GM12891 (cell line): ENCODE measurements at places on chromosomes 7 and 10.

- DNase-seq: no peak
Measured at GRCh38 chr7:19410691-19411090, 265.5 kb upstream of the FERD3L start.

DNA sequence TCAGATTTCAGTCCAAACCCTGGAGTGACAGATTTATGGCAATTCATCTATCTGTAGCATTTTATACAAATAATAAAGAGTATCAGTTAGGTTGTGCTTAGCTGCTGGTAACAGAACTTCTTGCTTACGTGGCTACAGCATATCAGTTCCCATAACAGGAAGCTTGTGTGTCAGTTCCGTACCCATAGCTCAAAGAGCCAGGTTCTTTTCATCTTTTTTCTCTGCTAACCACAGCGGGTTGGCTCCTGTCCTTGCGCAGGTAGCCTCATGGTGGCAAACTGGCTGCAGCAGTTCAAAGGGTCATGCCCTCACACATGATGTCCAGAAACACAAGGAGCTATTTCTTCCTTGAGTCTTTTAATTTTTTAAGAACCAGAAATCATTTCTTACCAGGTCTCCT, 1041.8 kb downstream of the GATA3 start:
- DNase-seq: no peak

- no peak for DNase-seq
Measured at GRCh38 chr10:19461588-19461987, 354.6 kb upstream of the PLXDC2 start.

- DNase-seq: no peak
Measured at GRCh38 chr10:16887565-16887964, 70.3 kb upstream of the RSU1 start.

GRCh38 chr10:79440281-79440680, 5.1 kb downstream of the ZCCHC24 start:
- DNase-seq: no peak

DNA sequence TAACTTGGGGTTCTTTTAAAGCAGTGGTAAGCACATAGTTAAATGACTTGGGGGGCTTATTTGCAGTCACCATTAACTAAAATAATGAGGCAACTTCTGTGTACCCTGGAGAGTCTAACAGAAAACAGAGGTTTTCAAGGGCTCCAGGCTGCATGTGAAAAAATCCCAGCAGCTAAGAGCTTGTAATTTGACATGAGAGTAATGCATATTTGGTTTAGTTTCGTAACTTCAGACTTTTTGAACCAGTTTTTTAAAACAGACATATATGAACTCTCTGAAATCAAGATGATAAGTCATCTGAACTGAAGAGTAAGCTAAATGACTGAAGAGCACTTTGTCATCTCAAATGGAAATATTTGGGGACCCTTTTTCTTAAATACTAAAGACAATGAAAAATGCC, 40.2 kb upstream of the IFRD1 start:
- no peak for DNase-seq

DNA sequence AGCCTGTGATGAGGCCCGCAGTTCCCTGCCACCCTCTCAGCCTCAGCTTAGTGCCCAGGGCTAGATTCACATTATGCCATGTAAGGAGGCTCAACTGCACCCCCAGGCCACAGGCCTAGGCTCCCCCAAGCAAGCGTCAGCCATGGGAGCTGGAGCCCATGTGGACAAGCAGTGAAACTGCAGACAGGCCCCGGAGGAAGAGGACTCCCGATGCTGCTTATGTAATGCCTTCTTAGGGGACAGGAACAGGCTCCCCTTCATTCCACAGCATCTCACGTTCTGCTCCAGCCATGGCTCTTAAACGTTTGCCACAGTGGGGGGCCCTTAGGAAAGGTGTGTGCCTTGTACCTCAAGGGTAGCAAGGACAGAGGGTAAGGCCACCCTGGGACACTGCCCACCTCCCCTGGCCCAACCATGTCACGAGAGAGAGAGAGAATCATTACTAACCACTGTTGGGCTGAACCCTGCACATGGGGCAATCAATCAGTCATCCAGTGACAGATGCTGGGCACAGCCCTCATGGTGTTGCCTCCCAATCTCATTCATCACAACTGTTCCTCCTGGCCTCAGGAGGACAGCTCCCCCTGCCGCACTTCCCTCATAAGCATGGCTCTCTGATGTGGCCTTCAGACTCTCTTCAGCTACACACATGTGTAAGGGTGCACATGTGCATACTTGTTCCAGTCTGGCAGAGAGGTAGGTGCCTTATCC, 263.0 kb downstream of the GRID1 start:
- no peak for DNase-seq

DNA sequence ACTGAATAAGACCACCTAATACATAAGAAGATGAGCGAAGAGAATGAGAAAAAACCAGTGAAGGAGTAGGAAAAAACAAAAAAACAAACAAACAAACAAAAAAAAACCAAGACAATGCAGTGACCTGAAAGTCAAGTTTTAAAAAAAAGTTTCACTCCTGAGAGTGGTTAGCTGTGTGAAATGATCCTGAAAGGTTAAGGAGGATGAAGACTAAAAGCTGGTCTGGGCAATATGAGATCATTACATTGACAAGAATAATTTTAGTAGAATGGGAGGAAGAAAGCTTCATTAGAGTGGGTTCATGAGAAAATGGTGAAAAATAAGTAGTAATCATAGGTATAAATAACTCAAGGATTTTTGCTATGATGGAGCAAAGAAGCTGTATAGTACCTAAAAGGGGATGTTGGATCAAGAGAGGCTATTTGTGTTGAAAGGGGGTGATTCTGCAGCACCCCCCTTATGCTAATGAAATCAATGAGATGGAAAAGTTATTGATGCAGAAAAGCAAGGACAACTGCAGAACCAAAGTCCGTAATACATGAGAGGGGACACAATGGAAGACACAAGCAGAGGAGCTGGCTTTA, 80.2 kb downstream of the KMT2C start:
- no peak for DNase-seq

DNA sequence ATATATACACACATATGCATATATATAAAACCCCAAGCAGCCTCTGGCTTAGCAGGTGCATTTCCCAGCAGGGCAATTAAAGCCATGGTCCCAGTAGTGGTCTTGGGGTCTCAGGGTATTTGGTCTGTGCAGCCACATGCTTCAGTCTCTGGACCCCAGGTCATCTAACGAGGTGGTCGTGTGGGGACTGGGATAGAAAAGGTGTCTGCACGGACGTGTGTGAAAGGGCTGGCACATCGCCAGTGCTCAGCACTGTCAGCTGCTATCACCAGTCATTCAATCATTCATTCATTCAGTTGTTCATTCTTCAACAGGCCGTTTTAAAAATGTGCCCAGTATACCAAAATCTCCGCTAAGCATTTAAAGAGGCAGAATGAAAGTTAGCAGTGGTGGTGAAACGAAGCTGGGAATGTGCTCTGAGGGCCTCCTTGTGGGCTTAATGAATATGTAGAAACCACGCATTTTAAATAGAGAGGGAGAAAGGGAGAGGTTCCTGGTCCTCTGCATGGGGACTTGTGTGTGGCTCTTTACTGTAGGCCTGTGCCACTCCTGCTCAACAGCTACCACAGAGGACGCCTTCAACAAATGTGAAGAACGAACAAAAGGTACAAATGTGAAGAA, 170.4 kb downstream of the EGFR start:
- no peak for DNase-seq

GRCh38 chr7:53800746-53801145, 741.4 kb upstream of the VSTM2A start:
- no peak for DNase-seq

DNA sequence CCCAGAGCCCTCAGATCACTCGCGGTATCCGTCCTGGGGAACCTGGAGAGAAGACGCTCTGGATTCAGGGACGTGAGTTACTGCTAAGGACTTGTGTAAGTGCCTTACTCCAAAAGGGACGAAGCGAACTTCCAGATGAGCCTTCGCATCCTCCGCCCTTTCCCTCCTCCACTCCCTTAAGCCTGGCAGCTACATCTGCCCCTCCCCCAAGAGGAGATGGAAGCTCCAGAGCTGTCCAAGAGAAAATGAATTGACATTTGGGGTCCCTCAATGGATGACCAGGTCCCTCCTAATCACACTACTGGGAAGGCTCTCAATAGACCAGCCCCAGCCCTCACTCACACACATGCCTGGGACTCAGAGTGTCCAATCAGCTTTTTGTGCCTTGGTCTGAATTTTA, 31.3 kb upstream of the GDF10 start:
- DNase-seq: no peak

- DNase-seq: no peak
Measured at GRCh38 chr10:112813866-112814591, 136.0 kb upstream of the TCF7L2 start.

DNA sequence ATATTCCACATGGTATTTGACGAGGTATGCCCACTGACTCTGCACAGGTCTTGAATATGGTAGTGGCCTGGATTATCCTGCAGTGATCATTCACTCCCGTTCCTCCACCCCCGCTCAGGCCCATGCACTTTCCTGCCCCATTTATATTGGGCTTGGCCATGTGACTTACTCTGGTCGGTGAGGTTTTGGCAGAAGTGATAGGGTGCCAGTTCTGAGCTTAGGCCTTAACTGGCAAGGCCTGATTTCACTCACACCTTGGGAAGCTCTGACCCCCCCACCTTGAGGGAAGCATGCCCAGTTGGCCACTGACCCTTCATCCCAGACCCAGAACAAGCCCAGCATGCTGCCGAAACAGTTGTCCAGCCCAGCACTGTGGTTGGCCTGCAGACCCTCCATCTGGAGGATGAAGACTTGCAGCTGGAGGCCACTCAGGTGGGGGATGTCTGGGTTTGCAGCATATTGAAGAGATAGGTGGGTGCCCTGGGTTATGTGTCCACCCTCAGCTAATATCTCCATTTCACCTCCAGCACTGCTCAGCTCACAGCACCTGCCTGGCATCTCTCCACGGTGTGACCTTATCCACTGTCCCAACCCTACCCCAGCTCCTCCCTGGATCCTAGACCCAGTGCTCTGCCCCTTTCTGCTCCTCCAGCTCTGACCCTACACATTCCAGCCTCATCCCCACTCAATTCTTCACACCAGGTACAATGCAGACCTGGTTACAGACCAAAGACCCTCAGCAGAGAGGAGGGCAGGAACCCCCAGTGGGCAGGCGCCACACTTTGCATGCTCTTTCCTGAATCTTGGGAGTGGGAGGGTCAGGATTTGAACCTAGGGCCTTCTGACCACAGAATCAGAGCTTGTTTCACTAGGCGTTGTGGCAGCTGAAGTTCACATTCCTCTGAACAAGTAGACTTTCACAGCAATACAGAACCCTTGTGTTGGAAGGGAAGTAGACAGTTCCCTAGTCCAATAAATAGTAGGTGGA, 138.1 kb upstream of the CHST15 start:
- DNase-seq: no peak

DNA sequence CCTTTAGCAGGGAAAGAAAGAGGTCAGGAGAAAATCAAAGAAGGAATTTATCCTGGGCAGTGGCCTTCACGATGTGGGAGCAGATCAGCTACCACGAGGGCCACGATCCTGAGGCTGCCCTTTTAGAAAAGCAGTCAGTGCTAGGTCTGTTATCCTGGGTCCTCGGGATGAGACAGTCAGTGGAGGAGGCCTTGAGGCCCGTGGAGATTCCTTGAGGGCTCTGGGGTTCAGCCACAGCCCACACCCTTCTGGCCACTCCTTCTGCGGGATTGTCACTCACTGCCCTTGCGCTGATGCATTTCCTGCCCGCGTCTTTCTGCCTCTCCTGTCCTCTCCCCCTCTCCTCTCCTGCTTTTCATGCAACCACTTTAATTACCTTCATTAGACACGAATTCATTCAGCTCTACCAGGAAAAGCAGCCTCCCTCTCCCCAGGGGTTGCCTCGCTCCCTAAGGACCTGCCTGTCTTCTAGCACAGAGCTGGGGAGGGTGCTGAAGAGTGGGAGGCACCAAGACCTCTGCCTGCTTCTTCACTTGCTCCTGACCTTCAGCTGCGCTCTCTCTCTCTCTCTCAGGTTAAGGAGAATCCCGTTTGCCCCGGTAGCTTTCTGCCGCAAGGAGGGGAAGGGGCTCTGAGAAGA, 42.6 kb upstream of the LRRC4 start:
- DNase-seq: no peak

DNA sequence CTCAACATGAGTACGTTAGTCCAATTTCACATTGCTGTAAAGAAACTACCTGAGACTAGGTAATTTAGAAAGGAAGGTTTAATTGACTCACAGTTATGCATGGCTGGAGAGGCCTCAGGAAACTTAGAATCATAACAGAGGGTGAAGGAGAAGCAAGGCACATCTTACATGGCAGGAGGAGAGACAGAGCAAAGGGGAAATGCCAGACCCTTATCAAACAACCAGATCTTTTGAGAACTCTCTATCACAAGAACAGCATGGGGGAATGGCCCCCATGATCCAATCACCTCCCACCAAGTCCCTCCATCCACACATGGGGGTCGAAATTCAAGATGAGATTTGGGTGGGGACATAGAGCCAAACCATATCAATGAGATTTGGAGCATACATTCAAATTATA, 34.6 kb upstream of the PDSS1 start:
- DNase-seq: no peak

DNA sequence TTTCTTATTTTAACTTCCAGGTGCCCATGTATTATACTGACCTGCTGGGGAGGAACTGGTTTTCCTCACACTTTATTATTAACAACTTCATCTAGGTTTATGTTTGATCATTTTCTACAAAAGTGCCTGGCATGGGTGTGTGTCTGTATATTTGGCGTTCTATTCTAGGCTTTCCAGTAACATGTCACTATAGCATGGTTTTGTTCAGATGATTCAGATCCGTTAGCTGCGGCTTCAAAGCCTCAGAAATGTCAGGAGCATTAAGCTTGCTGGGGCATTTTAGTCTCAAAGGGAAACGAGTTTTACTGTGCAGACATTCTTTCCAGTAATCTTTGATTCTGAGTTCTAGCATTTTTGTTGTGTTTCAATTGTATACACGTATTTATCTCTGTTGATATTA, 2.3 kb downstream of the INPP5A start:
- DNase-seq: no peak

- no peak for DNase-seq
Measured at GRCh38 chr7:2271273-2272026, 29.4 kb downstream of the NUDT1 start.

- no peak for DNase-seq
Measured at GRCh38 chr7:70779321-70779720, 352.6 kb upstream of the GALNT17 start.

GRCh38 chr7:24910551-24911212, 69.3 kb downstream of the OSBPL3 start:
- DNase-seq: no peak

DNA sequence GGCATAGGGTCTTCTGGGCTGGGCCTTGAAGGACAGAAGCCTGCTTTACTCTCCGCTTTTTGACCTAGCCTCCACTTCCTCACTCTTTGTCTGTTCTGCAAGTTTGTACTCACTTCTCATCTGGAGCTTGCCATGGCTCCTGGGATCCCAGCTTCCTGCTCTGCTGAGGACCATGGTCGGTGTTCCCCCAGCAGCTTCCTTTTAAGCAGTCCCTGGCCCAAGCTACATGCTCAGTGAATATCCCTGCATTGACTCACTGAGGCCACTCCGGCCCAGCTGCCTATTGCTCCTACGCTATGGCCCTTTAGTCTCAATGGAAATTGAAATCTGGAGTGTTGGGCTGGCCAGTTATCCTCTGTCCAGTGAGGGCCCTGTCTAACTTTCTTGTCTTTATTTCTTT, 427.7 kb downstream of the RPS24 start:
- no peak for DNase-seq

GRCh38 chr7:137480824-137481365, 137.4 kb upstream of the PTN start:
- DNase-seq: no peak

GRCh38 chr10:70232155-70232858, 922 bp downstream of the PPA1 start:
- no peak for DNase-seq

GRCh38 chr7:39144420-39144819, 166.7 kb downstream of the POU6F2 start:
- DNase-seq: no peak

GRCh38 chr7:30873656-30874055, 38.0 kb upstream of the AQP1 start:
- DNase-seq: no peak
